Spinal cord (tissue), 10 donors: ENCODE measurements at places on chromosomes 5 and 9.

DNA sequence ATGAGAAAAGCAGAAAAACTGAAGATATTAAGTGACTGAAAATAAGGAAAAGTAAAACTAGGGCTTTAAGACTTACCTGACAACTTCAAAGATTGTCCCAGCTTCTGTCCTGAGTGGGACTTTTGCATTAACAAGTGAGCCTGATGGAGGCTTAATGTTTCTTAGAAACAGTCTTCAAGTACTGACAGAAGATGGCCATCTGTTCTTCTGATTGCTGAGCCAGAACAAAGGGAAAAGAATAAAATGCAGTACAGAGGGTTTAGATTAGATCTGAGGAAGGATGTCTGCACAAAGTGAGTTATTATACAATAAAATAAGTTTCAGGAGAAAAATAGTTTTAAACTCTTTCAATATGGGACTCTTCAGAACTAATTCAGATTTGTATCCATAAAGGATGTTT is 500.7 kb downstream of the CETN3 start:
- DNase-seq, result no peak

DNA sequence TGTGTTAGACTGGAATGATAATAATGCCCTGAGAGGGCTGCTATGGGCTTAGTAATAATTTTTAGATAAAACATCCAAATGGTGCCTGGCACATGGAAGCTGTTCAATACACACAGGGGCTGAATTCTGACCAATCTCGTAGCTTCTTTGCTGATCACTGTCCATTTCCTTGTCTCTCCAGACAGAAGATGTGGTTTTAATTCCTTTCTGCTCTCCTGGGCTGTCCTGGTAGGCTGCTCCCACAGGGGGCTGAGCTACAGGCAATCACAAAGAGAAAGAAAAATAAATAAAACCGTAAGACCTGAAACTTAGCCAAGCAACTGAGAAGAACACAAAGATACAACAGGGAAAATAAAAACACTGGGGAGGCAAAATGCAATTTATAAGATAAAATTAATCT is 136.5 kb downstream of the CDK5RAP2 start:
- DNase-seq, result no peak

DNA sequence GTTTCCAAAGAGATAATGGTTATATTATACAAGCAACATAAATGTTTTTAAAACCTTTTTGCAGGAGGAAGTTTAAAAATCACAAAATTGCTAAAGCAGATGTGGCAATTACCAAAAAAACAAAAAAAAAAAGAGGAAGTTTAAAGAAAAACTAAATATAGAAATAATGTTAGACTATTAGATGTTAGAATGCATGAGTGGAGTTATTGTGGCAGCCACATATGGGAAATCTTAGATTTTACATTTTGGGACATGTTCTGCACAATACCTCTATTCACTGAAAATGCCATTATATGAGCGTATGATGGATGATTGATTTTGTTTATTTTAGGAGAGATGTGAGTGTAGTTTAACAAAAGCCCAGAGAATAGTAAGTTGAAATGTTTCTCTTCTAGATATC is 31.2 kb upstream of the DTWD2 start:
- DNase-seq, result no peak

- DNase-seq, result no peak
Measured at GRCh38 chr5:41885286-41885685, 15.1 kb upstream of the OXCT1 start.

- no peak for DNase-seq
Measured at GRCh38 chr5:98906756-98907355, 22.0 kb downstream of the CHD1 start.

DNA sequence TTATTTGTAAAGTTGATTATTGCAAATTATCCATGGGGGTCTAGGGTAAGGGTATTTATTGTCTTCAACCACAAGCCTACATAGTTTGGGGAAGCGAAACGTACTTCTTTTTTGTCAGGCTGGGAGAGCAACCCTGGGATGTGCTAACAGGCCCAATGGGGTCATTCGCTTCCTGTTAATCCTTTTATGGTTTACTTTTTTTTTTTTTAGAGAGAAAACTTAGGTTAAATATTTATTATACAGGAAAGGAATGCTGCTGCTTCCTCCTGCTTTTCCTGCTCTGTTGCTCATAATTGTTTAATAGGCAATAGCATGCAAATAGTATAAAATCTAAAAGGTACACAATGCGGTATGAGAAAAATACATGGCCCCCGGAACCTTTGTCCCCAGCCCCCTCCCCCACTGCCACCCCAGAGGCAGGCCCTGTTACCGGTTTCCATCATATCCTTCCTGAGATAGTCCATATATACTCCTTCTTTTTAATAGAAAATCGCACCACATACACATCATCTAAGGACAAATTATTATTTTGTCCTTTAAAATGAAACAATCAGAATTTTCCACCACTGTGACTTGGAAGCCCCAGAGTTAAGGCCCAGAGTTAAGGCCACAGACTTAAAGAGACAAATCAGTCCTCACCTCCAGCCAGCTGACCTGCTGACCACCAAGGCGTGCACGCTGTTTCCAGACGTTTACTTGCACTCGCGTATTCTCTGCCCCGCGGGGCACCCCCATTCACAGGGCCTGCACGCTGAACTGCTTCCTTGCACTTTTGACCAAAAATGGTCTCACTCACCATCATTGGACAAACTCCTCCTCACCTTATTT is 83.9 kb downstream of the NDFIP1 start:
- no peak for DNase-seq

GRCh38 chr5:58887721-58888409 is 305.0 kb downstream of the RAB3C start:
- no peak for DNase-seq

- DNase-seq, result no peak
Measured at GRCh38 chr5:14451871-14452270, 129.7 kb upstream of the OTULINL start.

- no peak for DNase-seq
Measured at GRCh38 chr9:113515862-113516261, 52.3 kb downstream of the RGS3 start.

DNA sequence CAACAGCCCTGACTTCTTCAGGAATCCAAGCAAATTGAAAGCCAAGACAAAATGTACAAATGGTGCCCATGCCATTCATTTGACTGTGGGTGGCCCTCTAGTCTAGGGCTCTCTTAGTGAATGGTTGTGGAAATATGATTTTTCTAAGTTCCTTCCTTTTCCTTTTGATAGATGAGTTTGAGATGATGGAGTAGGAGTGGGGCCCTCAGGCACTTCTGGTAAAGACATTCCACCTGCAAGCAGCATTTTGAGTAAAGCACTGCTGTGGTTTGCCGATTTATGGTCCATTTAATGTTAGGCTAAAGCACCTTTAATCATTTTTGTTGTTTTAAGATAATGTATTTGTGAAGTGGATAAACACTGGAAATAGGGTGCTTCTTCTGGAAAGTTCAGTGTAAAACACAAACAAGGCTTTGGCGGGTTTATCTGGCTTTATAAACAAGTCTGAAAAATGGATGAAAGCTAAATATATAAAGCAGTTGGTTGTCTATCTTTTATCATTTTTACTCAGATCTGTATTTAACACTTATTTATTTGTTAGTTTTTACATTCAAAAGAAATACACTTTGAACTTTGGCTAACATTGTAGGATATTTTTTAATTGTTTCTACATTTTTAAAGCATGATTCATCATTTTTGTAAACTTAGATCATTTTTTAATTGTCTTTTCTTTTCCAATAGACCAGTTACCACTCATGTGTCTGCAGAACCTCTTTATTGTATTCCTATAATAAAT is 213.5 kb downstream of the PJA2 start:
- DNase-seq, result no peak

GRCh38 chr9:135993765-135994500 is 32.8 kb upstream of the UBAC1 start:
- DNase-seq, result no peak
